Heart right ventricle (tissue), 16 donors: ENCODE measurements at places on chromosomes 7 and 10.

GRCh38 chr7:16260236-16260728 is 161.1 kb downstream of the CRPPA start:
- DNase-seq = no peak

DNA sequence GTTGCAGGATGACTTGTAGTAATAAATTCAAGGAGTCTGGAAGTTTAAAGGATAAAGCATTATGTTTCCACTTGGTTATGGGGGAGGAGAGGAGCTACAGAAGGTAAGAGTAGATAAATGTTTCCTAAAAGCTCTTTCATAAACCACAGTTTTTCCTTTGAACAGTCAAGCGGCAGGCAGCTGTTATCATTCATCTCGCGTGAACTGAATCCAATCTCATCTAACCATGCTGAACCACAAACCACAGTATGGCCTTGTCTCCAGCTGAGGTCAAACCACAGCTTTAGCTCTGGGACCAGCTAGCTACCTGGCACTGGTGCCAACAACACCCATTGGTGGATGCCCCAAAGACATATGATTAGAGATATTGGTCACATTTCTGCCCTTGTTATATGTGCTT is 63.3 kb downstream of the NOC3L start:
- no peak for DNase-seq

GRCh38 chr10:45386657-45387056 is 12.6 kb downstream of the ALOX5 start:
- DNase-seq = no peak

GRCh38 chr10:103921248-103921647 is 3.3 kb upstream of the STN1 start:
- DNase-seq = no peak

DNA sequence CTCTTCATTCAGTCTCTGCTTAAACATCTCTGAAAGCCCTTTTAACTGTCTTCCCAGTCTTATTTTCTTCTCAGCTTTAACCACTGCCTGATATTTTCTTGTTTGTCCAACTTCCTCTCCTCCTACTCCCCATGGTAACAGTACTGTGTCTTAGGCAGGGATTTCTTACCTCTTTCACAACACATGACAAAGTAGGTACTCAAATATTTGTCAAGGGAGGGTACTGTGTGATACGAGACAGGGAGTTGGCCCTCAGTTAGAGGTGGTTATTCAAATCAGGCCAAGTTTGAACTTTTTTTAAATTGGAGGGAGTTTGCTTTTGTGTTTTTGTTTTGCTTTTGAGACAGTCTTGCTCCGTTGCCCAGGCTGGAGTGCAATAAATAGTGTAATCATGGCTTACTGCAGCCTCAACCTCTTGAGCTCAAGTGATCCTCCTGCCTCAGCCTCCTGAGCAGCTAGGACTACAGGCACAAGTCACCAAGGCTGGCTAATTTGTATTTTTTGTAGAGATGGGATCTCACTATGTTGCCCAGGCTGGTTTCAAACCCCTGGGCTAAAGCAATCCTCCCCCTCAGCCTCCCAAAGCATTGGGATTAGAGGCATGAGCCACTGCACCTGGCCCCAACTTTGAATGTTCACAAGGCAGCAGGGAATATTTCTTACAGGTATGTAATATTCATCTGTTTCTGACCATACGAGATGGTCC is 2.5 kb upstream of the KPNA7 start:
- no peak for DNase-seq

DNA sequence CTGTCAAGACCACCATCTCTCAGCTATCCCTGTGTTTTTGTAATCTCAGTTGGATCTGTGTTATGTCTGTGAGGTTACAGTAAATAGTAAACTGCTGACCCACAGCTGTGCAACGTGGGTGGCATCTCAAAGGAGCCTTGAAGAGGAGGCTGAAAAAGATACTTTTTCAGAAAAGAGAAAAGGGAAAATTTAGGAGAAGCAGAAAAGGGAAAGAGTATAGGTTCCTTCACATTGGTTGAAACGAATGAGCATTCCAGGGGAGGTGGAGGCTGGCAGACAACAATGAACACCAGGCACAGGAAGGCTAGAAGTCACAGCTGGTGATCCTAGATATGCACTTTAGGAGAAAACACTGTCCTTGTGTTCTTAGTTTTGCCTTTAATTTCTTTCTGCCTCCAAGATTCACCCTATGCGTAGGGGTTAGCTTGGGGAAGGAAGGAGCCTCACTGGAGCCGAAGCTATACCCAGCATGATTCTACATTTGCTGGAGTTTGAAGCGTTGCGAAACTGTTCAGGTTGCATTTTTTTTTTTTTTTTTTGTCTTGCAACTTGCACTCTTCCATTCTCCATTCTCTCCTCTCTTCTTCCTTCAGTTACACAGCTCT is 18.3 kb downstream of the CPED1 start:
- no peak for DNase-seq

GRCh38 chr7:22422831-22423615 is 66.1 kb upstream of the RAPGEF5 start:
- DNase-seq = no peak

DNA sequence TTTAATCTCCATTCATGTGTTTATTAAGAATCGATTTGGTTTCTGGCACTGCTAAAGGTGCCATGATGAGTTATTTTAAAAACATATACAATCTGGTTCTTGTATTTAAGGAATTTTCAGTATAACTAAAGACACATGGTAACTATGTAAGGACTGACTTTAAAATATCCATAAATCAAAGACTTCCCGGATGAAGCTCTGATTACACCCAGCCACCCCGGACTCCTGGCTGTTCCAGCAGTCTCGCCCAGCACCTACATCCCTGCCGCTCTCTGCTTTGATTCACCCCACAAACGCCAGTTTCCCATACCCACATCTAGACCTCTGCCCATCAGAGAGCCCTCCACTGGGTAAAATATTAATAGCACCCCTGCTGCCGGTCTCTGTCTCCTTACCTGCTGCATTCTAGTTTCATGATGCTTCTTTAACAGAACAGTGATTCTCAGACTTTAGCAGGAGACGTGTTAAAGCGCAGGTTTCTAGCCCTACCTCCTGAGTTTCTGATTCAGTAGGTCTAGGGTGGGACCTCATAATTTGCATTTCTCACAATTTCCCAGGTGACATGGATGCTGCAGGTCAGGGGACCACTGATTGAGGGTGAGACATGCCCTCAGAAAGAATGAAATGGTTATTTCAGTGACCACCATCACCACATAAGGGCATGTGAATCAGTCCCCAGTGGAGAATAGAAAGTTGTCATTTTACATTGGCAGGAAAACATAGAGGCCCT is 185.7 kb downstream of the KIAA1217 start:
- DNase-seq = no peak

DNA sequence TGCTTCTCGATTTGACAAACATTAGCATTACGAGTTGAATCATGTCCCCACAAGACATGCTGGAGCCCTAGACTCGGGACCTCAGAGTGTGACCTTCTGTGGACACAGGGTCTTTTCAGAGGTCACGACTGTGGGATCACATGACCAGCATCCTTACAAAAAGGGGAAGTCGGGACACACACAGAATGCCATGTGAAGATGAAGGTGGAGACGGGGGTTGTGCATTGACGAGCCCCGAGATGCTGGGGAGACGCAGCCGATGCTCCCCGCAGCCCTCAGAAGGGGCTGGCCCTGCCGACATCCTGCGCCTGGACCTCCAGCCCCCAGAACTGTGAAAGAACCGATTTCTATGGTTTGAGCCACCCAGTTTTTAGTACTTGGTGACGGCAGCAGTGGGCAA is 7.5 kb downstream of the ZFAND2A start:
- no peak for DNase-seq

DNA sequence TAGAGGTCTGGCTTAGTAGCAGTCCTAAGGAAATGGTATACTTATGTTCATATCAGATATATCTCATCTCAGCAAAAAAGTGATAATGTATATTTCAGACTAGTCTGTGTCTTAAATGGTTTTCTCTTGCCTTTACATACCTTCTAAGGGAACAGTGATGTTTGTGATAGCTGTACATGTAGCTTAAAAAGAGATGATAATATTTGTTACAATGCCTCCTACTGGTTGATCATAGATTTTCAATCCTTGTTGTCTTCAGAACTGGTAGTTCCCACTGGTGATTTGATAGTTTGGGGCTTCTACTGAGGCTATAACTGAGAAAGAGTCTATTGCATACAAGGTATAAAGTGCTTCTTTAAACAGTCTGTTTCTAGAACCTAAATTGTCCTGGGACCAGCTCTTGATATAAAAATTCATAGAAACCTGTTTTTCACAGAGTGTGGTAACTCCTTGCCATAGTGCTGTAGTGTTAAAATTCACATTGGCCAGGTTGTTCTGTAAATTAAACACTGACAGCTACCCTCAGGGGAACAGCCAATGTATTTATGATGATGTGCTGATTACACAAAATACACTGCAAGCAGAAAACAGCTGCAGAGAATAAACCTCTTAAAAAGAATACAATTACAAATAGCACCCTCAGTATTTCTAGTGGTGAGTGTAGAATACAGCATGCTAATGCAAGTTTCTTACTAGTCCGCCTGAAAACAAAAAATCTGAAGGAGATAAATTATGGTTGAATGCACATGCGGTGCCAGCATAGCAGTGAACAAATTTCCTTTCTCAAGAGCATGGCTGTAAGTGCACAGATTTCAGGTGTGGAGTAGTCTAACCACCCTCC is 90.3 kb downstream of the BTRC start:
- DNase-seq = no peak

- DNase-seq = no peak
Measured at GRCh38 chr10:45372251-45372951, 1.6 kb upstream of the ALOX5 start.

- no peak for DNase-seq
Measured at GRCh38 chr10:75859141-75859540, 427.7 kb downstream of the LRMDA start.

- no peak for DNase-seq
Measured at GRCh38 chr7:21580073-21580521, 37.3 kb downstream of the DNAH11 start.

- DNase-seq = no peak
Measured at GRCh38 chr10:117370205-117370604, 5.0 kb downstream of the PDZD8 start.

DNA sequence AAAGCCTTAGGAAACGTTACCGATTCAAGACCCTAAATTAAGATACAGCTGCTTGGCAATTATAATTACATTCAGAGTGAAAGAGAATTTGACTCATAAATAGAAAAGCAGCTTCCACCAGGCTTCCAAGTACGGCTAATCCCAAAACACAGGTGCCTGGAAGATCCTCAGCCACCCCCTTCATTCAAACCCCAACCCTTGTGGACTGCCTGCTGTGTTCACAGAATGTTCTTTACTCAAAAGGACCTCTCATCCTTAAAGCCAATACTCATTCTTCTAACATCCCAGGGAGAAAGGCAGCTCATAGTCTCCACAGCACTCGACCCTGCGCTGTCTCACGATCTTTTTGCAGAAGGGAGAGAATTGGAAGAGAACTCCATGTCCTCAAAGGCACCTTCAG is 32.9 kb downstream of the RNF32 start:
- no peak for DNase-seq
